Activated effector memory CD4-positive, alpha-beta T cell treated with anti-CD3 and anti-CD28 coated beads, Interleukin-2, amount 50 U/mL, for 16 hours (primary cell): ENCODE measurements at places on chromosomes 4 and X.
A peak's percentile ranks its signal among the peaks of the same experiment; 100 is the strongest.

- DNase-seq, result peak; percentile 63
Observed at GRCh38 chr4:82797405-82798111, 1.0 kb downstream of the SCD5 start.

- DNase-seq, result no peak
Observed at GRCh38 chrX:74521961-74522751, 92.3 kb downstream of the RLIM start.

- no peak for DNase-seq
Observed at GRCh38 chr4:155073852-155074251, 134.6 kb upstream of the NPY2R start.

DNA sequence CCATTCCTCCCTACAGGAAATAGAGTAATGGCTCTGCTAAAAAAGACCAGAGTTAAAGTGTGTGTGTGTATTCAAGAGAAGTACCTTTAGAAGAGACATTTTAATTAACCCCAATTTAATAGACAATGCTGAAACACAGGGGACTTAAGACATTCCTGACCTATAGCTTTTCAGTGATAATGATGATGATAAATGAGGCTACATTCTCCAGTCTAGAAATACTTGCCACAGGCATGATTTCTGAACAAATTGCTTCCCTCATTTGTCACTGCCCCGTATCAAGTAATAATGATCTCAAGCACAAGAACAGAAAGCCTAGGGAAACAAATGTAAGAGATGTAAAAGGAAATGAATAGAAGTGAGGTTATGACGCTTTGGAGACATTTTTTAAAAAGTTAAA, 117.1 kb downstream of the UNC5C start:
- DNase-seq, result no peak

DNA sequence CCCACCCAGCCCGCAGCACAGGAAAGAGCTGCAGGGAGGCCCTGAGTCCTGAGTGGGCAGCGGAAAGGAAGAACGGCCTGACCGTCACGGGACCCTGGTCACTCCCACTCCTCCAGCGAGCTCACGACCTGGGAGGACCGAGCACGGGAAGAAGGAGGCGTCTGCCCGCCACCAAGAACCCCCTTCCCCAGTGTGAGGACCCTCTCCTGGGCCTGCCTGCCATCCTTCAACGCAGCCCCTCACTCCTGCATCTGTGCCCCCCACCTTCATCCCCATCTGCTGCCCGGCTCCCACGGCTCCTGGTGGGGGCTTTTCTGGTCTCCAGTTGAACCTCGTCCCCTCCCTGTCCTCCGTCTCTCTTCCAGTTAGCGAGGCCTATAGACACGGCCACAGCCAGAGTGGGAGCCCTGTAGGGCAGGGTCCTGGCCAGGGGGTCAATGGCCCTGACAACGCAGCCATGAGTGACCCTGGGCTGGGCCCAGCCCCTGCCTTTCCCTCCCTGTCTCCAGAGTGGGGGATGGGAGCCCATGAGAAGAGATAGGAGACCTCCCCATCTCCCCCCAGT, 41.3 kb upstream of the MXD4 start:
- DNase-seq, result peak; percentile 47

GRCh38 chr4:26748811-26749210, 111.8 kb upstream of the STIM2 start:
- DNase-seq, result no peak

DNA sequence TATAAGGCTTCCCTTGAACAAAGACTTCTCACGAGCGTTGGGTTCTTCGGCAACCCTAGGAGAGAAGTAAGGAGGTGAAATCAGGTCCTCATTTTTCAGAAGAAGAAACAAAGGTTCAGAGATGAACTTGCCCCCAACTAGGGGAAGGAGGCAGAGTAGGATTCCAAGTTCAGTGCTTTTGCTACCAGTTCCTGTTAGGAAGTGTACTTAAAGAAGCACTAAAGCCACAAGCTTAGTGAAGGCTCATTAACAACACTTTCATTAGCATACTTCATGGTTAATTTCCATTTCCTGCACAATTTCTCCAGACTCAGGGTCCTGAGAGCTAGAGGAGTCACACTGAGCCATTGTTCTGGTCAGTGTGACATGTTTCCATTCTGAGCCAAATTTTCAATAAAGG, 52.1 kb downstream of the VSIG4 start:
- DNase-seq, result no peak

DNA sequence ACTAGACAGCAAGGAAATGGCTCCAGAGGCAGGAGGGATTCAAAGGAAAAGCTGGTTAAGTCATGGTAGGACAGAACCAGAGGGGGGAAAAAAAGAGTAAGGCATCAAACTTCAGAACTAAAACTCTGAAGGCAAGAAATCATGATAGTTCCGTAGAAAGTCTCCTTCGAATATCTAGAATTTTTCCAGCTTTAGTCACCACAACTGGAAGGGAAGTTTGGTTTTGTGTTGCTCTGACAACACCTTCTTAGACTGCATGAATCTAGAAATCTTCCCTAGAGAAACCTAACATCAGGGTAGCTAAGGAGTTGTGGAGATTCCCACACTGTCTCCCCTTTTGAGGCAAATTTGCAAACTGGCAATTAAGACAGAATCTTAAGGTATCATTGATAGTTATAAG, 33.7 kb downstream of the AMMECR1 start:
- DNase-seq, result no peak

GRCh38 chr4:182916483-182917181, 554 bp downstream of the DCTD start:
- no peak for DNase-seq

- DNase-seq, result peak; percentile 64
Observed at GRCh38 chr4:48268956-48269860, at the start of gene TEC. Gene TEC (minus strand): TSS chr4:48269838. CDS start chr4:48228614, 41,224 bp downstream.

- DNase-seq, result no peak
Observed at GRCh38 chrX:27242581-27242980, 220.6 kb downstream of the PPP4R3C start.

DNA sequence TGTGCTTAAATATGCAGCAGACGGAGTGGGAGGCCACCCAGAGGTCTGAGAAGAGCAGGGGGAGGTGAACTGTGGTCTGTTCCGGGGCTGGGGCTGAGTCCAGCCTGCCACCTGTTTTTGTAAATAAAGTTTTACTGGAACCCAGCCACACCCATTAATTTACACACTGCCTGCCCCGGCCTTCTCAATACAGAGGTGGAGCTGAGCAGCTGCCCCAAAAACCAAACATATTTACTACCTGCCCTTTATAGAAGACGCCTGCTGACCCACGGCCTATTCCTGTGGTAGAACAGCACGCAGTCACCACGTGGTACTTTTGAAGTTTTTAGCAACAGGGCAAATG, 45.9 kb downstream of the FGFRL1 start:
- DNase-seq, result peak; percentile 27

GRCh38 chrX:124226129-124226528, 106.3 kb upstream of the TEX13D start:
- no peak for DNase-seq

DNA sequence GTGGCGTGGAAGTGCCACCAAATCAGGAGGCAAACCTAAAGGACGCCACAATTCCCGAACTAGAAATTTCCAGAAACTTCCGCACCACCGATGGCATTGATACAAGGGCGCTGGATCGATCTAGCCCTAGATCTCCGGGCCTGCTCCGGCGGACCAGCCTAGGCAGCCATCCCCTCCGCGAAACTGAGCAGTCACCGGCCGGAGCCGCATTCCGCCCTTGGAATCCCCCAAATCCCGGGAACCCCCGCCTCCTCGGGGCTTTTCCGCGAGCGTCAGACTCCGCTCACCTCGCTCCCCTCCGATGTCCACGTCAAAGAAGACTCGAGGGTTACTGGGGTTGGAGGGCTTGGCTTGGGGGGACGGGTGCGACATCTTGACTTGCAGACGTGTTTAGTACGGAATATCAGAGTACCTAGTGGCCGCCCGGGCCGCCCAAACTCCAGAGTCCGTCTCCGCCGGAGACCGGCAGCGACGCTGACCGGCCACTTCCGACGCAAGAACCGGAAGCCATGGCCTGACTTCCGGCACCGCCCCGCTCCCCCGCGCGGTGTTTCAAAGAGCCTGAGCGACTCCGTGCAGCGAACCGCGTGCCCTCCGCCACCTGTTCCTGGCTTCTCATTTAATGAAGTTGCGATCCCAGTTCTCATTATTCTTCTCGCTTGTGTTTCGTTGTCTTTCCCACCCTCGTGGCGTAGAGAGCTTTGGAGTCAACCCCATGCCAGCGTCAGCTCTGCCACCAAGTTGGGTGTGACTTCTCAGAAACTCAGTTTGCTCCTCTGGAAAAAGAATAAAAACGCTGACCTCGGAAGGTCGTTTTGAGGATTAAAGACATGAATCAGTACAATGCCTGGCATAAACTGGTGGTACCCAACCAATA, at the start of gene PPID:
PPID (minus strand) TSS at position 480 of the 877 bp plus-strand sequence; CDS start at position 372, 108 bp downstream.
- DNase-seq, result peak; percentile 94

GRCh38 chrX:53337101-53337500, 55.7 kb upstream of the IQSEC2 start:
- no peak for DNase-seq

DNA sequence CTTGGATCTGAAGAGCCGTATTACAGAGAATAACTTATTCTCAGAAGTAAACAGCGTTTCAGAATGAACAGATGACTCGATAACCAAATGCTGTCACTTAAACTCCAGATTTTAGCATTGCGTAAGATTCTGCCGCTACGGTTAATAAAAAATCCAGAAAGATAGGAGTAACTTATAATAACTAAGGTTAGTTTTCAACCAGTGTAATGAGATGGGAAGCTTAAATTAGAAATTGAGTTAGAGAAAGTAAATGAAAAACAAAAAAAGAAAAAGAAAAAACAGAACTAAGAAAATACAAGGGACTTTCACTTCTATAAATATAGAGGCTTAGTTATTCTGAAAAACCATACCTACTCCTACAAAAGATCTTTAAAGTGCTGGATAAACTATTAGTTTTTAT, 13.1 kb upstream of the PARM1 start:
- no peak for DNase-seq

DNA sequence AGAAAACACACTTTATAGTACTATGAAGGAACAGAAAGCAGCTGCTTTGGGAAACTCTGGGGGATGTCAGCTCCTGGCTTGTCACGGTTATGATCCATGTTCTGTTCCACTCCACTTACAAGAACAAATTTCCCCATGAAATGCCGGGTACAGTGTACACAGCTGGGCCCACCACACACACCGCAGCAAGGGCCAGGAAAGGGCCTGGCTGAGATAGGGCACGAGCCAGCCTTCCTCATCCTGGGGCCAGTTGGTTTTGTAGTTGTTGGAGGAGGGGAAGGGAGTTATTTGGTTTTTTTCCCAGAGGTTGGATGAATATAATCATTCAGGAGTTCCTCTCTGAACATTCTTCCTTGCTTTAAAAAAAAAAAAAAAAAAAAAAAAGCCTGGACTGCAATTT, 56.8 kb downstream of the SEPSECS start:
- DNase-seq, result no peak

DNA sequence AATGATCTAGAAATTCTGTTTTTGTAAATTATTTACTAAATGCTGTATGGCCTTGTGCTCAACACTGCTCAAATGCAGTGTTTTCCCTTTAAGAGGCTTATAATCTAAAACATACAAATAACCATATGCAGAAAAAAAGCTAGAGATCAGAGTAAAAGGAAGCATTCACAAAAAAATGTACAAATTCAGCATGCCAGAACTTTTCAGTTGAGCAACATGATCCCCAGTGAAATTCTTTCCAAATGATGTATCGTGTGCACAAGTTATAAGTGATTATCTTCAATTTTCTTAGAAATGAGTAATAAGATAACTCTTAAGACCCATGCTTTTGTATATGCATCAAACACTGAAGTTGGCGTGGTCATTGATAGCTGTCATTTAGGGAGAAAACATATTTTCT, 5.0 kb downstream of the GPC3 start:
- DNase-seq, result no peak

DNA sequence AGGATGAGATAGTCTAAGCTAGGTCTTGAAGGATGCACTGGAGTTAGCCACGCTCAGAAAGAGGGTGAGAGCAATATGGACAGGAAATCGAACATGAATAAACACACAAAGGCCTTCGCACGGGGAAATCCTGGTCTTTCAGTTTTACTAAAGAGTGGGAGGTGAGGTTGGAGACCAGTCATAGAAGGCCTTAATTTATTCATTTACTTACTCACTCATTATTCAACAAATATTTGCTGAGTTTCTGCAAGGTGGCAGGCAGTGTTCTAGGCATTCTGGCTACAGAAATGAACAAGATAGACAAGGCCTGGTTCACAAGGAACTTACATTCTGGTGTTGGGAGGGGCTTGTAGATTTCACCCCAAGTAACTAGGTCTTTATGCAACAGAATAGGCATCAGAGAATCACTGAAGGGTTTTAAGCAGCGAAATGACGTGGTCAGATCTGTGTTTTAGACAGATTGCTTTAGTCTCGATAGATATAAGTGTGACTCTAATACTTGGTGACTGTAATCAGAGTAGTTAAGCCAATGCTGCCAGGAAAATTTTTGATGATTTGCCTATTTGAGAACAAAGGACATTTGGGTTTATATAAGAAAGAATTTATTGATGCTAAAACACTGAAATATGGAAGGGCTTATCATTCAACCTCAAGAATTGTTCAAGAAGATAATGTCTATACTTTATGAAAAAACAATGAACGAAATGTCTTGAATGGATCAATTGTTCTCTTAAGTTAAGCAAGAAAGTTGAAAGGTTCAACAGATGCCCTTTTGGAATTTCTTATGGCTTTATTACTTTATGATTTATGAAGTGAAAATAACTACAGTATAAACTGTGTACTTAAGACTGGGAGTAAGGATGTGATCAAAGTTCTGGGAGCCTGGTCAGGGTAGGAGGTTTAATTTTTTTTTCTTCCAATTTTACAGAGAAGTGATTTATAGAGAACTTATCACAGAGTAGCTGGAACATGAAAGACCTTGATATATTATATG, 184.4 kb upstream of the CASK start:
- DNase-seq, result no peak

DNA sequence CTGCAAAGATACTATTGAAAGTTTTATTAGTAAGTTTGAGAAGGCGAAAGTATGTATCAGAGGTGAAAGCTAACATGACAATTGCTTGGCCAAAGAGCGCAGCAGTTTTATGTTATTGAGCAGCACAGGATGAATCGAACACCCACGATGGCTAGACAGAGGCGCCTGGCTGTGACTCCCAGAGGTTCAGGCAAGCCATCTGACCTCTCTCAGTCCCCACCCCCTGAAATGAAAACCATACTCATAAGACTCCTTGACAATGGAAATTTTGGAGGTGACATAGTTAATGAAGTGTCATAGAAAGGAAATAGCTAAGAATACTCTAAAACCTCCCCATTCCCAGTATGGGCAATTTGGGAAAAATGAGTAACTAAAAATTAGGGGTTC, 70.6 kb downstream of the MGST2 start:
- DNase-seq, result no peak

GRCh38 chr4:181018913-181019312, 1224.3 kb upstream of the TENM3 start:
- DNase-seq, result no peak

DNA sequence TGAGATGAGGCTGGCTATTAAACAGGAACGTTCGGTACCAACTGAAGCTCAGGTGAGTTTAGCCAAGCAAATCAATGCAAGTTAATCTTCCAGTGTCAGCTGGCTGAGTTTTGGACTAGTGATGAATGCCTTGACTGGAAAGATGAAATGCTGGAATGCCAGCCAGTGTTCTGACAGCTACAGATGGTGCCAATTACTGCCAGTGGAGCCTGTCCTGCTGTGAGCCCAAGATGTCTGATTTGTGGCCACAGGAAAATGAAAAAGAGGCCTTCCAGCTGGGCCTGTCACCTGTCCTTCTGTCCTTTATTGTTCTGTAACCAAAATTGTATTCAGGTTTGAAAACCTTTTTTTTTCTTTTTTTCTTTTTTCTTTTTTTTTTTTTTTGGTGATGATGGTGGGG, 223.1 kb downstream of the AFF2 start:
- DNase-seq, result no peak

GRCh38 chr4:153281476-153281875, 63.0 kb upstream of the MND1 start:
- DNase-seq, result no peak
